ENCODE measurements at places on chromosomes 1 and 21.

- no peak for DNase-seq
Observed at GRCh38 chr1:243792891-243793290, 57.2 kb downstream of the AKT3 start.

- DNase-seq: no peak
Observed at GRCh38 chr21:46037331-46038325, 56.1 kb downstream of the COL6A1 start.

GRCh38 chr1:209746451-209747165, 9.2 kb upstream of the TRAF3IP3 start:
- no peak for DNase-seq

- no peak for DNase-seq
Observed at GRCh38 chr1:61141288-61142042, 59.1 kb downstream of the NFIA start.

GRCh38 chr1:233343262-233343661, 15.7 kb downstream of the MAP3K21 start:
- no peak for DNase-seq

DNA sequence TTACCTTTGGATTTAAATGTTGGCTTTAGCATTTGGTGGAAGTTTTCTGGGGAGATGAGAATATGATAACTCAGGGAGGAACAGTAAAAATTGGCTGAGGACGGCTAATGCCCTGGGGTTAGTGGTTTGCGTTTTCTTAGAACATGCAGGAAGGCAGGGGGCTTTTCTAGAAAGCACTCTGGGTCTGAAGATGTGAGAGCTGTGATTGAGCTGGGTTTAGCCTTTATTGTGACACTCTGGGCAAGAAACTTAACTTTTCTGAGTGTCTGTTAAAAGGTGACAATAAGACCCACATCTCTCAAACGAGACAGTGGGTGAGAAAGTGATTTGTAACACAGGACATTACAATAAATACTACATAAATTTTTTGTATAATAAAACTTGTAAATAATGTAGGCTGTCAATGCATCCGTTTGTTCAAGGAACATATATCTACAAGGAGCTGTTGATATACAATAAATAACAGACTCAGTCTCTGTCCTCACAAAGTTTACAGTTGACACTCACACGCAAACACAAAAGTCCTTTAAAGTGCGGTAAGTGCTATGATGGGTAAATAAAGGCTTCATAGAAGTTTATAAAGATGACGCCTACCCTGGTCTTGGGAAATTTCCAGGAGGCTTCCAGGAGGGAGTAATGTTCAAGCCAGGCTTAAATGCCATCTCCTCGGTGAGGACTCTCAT, 49.5 kb upstream of the MRPS6 start:
- DNase-seq: no peak

GRCh38 chr1:172719694-172720138, 60.8 kb downstream of the FASLG start:
- no peak for DNase-seq

GRCh38 chr1:36730599-36730998, 247.9 kb upstream of the CSF3R start:
- DNase-seq: no peak

DNA sequence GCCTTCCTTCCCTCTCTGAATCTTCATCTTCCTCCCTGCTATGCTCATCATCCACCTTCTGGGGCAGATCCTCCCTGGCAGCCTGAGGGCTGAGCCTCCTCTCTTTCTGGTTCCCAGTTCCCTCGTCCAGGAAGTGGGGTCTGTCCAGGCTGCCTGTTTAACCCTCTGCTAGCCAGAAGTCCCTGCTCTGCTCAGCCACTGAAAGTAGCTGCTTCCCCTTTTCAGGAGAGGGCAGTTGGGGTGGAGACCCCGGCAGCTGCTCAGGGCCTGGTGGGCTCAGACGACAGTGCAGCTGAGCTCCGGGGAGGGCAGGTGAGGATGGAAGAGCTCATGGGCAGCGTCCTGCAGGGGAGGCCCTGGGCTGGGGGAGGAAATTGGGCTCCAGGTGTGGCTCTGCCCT, 43.1 kb upstream of the ETV3 start:
- DNase-seq: no peak

GRCh38 chr1:116066868-116067565, 44.2 kb upstream of the MAB21L3 start:
- no peak for DNase-seq

DNA sequence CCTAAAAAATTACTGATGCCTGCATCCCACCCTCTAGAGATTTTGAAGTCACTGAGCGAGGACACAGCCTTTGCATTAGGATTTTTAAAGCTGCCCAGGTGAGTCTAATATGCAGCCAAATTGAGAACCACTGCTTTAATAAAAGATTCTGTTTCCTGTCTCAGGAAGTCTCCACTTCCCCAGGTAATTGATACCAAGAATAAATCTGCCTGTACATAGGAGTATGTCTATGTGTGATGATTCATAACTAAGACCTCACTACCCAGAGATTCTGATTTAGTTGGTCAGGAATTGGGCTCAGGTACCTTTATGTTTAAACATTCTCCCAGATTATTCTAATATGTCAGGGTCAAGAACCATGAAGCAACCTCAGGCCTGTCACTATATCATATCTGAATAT, 108.8 kb upstream of the ARTN start:
- no peak for DNase-seq

GRCh38 chr1:214216779-214217178, 64.2 kb upstream of the SMYD2 start:
- no peak for DNase-seq

- no peak for DNase-seq
Observed at GRCh38 chr1:39666772-39667171, 5.1 kb downstream of the NT5C1A start.

GRCh38 chr1:210291786-210292230, 36.9 kb upstream of the HHAT start:
- DNase-seq: no peak

DNA sequence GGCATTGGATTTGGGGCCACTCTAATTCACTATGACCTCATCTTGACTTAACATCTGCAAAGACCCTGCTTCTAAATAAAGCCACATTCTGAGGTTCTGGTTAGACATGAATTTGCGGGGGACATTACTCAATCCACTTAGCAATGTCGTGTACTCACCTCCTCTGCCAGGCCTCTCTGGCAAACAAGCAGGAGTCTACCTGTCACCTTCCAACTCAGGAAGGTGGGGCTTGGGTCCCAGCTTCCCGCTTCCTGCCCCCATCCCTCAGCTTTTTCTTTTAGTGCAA, 177.8 kb downstream of the PSMG1 start:
- DNase-seq: no peak

- DNase-seq: no peak
Observed at GRCh38 chr1:183327434-183328290, 90.5 kb downstream of the NMNAT2 start.

GRCh38 chr1:152796421-152796820, at the start of gene LCE1D:
LCE1D (plus strand) TSS chr1:152796721; CDS start chr1:152797795, 1,074 bp downstream.
- no peak for DNase-seq

- DNase-seq: no peak
Observed at GRCh38 chr1:84497631-84498275, 8.4 kb upstream of the SPATA1 start.

DNA sequence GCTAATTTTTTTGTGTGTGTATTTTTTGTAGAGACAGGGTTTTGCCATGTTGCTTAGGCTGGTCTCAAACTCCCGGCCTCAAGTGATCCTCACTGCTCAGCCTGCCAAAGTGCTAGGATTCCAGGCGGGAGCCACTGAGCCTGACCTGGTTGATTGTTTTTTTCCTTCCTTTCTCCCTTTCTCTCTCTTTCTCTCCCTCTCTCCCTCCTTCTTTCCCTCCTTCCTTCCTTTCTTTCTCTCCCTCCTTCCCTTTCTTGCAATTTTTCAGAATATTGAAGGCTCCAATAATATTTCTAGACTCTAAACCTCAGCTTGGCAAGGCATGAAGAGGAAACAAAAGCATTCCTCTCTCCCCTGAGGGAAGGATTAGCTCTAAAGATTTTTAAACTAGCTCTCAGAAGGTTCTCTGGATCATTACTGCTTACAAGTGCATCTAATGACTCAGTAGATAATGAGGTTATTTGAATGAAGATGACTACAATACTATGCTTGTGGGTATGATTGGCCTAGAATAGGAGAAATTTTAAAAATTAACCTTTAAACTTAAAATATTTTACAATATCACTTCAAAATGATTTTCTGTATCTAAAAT, 68.5 kb upstream of the GADD45A start:
- no peak for DNase-seq

GRCh38 chr1:205172729-205173366, 38.7 kb downstream of the DSTYK start:
- no peak for DNase-seq

DNA sequence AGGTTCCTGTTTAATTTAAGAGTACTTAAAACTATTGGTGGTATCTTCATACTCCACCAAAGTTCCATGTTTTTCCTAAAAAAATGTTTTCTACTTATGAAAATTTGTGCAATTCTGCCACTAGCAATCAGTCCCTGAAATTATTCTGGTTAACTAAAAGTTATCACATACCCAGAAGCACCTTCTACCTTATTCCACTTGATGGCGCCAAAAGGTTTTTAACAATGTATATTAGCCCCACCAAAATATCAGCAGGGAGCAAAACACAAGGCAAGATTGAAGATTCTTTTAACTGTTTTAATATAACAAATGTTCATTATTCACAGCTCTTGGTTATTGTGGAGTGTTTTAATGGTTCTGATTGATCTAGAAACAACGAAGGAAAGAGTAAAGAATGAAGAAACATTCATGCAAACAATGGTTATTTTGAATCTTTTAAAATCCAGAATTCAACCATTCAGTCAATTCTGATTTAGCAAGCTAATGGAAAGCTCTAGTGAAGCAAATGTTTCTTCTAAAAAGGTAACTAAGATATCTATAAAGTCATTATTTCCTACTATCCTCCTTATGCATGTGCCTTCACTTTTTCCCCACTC, 67.2 kb downstream of the TTLL7 start:
- no peak for DNase-seq

GRCh38 chr1:204093781-204094180, 20.9 kb downstream of the SOX13 start:
- DNase-seq: no peak

DNA sequence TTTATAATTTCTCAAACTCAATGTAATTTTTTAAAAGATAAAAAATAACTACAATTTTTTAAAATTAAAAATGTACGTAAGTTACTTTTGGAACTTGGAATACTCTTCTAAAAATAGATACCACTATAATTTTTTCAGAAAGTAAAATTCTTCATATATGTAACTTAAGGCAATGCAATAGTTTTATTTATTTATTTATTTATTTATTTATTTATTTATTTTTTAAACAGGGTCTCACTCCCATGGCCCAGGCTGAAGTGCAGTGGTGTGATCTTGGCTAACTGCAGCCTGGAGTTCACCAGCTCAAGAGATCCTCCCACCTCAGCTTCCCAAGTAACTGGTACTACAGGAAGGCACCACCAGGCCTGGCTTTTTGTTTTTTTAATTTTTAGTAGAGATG, 3.1 kb upstream of the KRTAP23-1 start:
- no peak for DNase-seq

DNA sequence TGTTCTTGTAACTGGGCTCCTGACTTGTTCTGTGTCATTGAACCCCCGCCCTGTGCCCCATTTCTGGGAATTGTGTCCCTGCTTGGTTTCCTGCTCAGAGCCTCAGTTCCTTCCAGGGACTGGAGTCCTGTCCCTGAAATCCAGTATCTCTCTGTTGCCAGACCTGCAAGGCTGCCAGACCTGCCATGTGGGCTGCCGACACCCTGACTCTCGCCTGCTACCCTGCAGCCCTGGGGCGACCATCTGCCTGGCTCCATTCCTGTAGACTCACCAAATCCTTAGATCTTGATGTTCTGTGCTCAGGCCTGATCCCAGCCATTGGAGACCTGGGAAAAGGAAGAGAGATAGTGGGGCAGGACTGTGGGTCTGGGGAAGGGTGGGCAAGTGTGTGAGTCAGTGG, 383.3 kb upstream of the PROX1 start:
- no peak for DNase-seq

DNA sequence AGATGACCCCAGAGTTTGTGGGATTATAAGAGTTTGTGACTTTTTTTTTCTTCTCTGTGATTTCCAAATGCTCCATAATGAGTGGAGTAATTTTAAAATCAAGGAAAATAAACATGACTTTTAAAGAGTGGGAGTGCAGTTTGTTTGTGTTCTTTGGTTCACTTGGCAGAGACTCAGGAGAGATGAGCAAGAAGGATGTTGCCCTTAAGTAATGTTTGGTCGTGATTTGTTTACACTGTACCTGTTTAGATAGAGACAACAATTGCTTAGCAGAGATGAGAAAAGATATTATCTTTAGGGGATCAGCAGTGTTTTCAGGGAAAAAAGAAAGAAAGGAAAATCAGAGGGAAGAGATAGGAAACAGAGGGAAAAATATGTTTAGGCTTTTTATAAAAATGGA, 170.8 kb downstream of the ADSS2 start:
- no peak for DNase-seq

DNA sequence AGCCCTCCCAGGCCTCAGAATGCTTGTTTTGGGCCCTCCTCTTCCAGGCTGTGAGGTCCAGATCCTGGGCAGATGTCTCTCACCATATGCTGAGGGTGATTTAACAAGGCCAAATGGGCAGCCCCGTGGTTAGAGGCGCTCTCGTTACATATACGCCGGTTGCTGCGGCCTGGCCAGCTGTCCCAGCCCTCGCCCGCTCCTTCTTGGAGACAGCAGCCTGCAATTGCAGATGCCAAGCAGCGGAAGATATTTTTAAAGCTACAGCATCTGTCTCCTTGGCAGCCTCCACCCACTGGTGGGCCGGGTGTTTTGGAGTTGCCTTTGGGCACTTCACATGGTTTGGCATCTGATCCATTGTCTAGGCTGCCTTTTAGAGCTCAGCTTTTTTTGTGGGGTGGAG, 178.8 kb upstream of the NFIA start:
- no peak for DNase-seq

DNA sequence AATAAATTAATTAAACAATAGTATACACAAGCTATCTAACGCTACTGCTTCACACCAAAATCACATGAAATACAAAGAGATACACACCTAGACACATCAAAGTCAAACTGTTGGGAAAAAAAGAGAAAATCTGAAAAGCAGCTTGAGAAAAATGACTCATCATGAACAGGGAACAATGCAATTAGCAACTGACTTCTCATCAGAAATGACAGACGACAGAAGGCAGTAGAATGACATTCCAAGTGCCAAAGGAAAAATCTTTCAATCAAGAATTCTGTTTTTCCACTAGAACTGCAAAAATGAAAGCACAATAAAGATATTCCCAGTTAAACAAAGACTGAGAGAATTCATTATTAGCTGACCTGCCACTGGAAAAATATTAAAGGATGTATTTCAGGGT, 57.2 kb downstream of the CAPN9 start:
- no peak for DNase-seq

- no peak for DNase-seq
Observed at GRCh38 chr1:40627987-40628902, 37.2 kb downstream of the RIMS3 start.
